ENCODE measurements at places on chromosomes 2 and 18. TPM values are rescaled to one million over a fixed set of nuclear protein-coding genes. Genes with fewer than 3 reads are reported as not detected.

Gene WDPCP
- total RNA-seq, result 17.4 TPM

Gene FBLN7
- 1.4 TPM for total RNA-seq

Gene MALL
- total RNA-seq, result 5.5 TPM

Gene MERTK
- 4.8 TPM for total RNA-seq

Gene CIB4
- total RNA-seq, result not detected

Gene TMEM17
- total RNA-seq, result 1.5 TPM

Gene GPR75
- 4.4 TPM for total RNA-seq

GRCh38 chr2:103166456-103167324 lies 404.9 kb downstream of the TMEM182 start:
- DNase-seq, result no peak

GRCh38 chr2:79945653-79946445 lies 358.7 kb downstream of the LRRTM1 start:
- no peak for DNase-seq

GRCh38 chr18:5884375-5884774 lies 10.9 kb downstream of the TMEM200C start:
- no peak for DNase-seq

GRCh38 chr2:173891315-173892037 lies 73.7 kb downstream of the SP3 start:
- DNase-seq, result no peak

DNA sequence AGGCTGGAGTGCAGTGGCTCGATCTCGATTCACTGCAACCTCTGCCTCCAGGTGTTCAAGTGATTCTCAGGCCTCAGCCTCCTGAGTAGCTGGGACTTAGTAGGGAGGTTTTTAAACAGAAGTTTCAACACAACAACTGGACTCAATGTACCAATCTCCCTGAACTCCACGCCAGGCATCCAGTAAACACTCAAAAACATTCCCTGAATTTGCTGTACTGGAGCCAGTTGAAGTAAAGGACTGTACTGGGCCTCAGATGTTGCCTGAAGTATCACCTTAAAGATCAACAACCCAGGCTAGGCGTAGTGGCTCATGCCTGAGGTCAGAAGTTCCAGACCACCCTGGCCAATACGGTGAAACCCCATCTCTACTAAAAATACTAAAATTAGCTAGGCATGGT lies 22.4 kb downstream of the RAB1A start:
- DNase-seq, result no peak

GRCh38 chr2:81266106-81266505 lies 961.6 kb upstream of the LRRTM1 start:
- peak; percentile 28 for DNase-seq

DNA sequence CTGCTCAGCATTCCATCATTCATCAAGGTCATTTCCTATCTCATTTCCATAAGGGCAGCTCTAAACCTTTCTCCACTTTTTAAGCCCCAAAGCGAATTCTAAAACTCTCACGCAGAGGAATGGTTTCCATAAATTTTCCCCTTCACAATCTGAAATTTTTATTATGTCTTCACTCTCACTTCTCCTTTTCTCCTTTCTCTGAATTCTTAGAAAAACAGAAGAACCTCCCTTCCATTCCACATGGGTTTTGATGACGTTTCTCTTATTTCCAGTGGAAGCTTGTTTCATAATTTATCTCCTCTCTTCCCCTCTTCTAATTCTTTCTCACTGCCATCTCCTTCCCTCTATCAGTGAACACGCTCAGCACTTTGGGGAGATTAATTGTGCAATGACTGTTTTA lies 97.3 kb downstream of the SPATS2L start:
- no peak for DNase-seq

DNA sequence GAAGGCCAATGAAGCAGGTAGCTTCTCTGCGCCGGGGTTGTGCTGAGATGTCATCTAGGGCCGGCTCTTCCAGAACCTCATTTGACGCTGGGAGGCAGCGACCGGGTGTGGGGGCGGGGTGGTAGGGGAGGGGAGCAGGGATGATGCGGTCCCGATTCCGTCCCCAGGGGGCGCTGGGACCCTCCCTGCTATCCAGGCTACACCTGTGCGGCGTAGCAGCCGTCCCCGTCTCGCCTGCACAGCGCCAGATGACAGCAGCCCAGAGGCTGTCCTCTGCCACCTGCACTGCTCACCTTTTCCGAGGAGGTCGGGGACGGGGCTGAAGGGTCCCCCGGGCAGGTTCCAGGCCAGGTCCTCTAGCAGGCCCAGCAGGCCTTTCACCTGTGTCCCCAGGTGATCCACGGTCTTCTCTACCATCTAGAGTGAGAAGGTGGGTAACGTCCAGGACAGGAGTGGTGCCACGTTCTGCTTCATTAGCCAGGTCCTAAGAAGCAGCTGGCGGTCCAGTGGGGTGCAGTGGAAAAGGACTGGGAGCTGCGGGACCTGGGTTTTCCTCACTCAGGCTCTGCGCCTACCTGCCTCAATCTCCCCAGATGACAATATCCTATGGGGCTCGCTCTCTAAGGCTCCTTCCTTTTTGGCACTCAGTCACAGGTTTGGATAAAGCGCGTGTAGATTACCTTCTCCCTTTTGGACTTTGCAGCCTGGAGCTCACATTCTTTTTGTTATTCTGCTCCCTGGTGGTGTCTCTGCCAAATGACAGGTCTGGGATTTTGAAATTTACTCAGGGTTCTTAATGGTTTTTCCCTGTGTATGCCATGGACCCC lies 56.0 kb upstream of the RAB6C start:
- DNase-seq, result peak; percentile 90

- DNase-seq, result no peak
Measured at GRCh38 chr2:37283207-37283606, 41.4 kb downstream of the PRKD3 start.

GRCh38 chr2:113202305-113203216 lies 28.8 kb downstream of the PSD4 start:
- peak; percentile 46 for DNase-seq

DNA sequence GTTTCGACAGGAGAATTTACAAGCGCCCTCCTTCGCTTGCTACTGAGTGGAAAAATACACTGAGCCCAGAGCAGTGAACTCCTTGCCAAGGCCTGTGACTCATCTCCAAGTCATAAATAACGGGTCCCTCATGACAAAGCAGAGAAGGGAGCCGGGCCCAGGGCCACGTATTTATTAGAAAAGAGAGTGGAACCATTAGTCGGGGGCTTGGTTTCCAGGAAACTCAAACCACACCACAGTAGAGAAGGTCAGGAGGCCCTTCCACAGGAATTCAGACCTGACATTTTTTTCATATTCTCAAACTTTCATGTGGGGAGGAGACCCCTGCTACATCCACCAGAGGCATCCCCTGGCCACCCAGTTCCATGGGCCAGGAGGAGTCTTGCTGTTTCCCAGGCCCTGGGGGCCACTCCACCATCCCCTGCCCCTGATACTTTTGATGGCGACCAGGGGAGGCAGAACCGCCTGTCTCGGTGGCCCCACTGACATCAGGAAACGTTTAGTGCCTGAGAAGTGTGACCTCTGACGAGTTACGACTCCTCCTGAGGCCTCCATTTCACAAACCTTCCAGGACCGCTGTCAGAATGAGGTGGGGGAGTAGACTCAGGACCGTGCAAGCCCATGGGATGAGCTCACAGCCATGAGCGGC lies 289.7 kb downstream of the DYSF start:
- no peak for DNase-seq

DNA sequence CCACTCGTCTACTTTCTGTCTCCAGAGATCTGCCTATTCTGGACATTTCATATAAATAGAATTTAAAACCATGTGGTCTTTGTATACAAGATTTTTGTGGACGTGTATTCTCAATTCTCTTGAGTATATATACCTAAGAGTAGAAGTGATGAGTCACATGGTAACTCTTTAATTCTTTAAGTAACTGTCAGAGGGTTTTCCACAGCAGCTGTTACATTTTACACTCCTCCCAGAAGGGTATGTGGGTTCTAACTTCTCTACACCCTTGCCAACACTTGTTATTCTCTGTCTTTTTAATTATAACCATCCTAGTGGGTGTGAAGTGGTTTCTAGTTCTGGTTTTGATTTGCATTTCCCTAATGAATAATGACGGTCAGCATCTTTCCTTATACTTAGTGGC lies 70.9 kb downstream of the MAP3K20 start:
- DNase-seq, result no peak

- DNase-seq, result no peak
Measured at GRCh38 chr2:159183346-159183745, 103.2 kb downstream of the WDSUB1 start.

DNA sequence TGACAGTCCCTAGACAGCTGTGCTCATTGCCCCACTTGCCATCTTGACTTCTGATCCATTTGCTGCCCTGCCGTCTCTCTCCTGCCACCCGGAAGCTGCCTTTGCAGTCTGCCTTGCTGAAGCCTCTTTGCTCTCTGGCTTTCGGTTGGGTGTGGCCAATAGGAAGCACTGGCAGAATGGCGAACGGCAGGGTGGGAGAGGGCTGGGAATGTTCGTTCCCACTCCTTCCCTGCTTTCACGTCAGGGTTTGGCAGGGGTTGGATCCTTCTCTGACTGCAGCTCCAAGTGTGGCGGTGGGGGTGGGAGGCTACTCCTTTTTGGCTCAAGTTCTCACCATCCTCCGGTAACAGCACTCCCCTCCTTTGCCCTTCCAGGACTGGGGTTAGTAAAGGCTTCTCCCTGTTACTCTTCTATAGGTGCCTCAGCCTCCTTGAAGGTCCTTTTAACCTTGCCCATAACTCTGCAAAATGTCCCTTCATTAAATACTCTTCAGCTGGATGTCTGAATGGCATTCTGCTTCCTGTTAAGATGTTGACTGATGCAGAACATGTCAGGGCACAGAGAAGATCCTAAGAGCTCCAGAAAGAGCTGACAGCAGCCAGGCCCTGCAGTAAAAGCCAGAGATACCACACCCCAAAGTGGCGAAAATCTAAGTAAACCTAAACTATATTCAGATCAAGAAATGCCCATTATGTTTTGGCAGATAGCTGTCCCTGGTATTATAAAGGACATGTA lies 299.7 kb downstream of the CDCA7 start:
- peak; percentile 42 for DNase-seq

DNA sequence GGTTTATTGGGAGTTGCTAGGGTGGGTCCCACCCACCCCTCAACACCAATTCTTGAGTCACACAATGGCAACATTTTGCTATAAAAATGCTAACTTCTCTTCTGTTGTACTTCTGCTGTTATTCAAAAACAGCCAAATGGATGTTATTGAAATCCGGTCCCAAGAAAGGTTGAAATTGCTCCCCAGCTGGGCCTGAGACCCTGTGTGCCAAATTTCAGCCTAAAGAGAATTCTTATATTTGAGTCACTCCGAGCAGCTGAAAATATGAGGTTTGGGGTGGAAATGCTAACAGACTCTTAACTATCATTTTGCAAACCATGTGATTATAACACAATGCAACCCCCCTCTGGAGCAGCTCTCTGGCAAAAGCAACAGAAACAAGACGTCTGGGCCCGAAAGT lies 27.0 kb upstream of the ACVR1 start:
- DNase-seq, result no peak

GRCh38 chr2:194291104-194291503 lies 1365.9 kb upstream of the SLC39A10 start:
- DNase-seq, result no peak

DNA sequence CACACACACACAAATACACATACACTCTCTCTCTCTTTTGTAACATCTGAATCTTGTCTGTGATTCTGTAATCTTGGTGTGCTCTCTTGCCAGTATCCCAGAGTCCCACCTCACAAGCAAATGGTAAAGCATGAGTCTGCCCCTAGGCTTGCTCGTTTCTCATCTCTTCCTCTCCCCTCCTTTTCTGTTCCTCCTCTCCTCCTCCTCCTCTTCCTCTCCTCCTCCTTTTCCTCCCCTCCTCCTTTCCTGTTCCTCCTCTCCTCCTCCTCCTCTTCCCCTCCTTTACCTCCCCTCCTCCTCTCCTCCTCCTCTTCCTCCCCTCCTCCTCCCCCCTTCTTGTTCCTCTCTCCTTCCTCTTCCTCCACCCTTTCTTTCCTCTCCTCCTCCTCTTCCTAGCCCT lies 59.0 kb downstream of the TNFRSF11A start:
- no peak for DNase-seq

DNA sequence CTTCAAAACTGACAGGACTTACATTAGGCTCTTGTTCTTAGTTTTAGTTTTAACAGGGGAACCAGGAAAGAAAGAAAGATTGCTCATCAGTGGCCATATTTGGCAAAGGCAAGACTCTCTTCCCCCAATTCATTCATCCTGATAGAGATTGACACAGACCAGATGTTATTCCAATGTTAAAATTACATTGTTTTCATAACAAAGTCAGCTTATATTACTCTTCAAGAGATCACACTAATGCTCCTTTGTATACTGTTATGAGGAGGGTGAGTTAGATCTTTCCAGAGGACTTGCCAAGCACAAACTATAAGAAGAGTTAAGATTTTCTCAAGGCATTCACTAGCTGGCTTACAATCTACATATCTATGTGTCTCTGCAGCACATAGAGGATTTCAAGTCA lies 252.1 kb downstream of the SLC8A1 start:
- DNase-seq, result no peak

- DNase-seq, result no peak
Measured at GRCh38 chr2:112493858-112494648, 12.1 kb downstream of the TTL start.

DNA sequence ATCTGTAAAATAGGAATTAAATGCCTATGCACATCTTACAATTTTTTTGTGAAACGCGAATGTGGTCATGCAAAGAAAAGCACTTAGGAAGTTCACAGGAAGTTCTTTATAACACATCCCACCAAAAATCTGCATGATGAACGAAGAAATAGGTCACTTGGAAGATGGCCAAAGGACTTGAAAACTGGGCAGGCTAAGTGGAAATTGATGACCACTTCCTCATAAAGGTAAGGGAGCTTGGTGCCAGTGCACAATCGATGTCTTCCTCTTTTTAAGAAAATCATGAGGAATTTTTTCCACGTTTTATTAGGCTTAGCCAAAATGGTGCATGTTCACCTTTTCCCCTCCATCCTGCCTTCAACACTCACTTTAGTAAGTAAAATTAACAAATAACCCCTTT lies 8.2 kb upstream of the NT5C1B start:
- no peak for DNase-seq
